Stimulated activated CD4-positive, alpha-beta T cell treated with anti-CD3 and anti-CD28 coated beads, Interleukin-1b, Interleukin-23, amount 100 ng/mL, for 1 hour (primary cell): ENCODE measurements at places on chromosomes 4 and X.

DNA sequence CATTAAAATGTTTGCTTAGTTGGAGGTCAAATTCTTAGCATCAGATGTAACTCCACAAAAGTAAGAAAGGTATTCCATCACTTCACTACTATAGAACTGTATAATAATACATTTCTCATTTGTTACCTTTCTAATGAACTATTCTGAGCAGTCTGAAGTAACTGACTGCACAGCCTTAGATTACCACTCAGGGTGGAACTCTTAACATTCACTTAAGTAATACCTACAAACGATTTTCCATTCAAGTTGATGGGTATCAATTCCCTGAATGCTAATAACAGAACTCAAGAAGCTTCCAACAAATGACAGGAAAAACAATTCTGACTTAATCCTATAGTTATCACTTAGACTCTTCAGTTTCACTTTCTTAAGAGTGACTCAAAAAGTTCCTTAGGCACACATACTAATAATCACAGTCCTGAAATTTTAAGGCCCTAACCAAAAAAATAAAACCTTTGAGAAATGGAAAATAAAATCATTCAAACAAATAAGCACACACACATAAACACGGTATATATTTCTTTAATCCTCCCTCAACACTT lies 20.9 kb downstream of the HNRNPD start:
- no peak for DNase-seq

GRCh38 chrX:124433186-124433585 lies 86.8 kb downstream of the SH2D1A start:
- no peak for DNase-seq

GRCh38 chrX:1500701-1501624 lies 36.0 kb downstream of the P2RY8 start:
- DNase-seq, result no peak

GRCh38 chrX:95332530-95332929 lies 1352.1 kb upstream of the DIAPH2 start:
- DNase-seq, result no peak

DNA sequence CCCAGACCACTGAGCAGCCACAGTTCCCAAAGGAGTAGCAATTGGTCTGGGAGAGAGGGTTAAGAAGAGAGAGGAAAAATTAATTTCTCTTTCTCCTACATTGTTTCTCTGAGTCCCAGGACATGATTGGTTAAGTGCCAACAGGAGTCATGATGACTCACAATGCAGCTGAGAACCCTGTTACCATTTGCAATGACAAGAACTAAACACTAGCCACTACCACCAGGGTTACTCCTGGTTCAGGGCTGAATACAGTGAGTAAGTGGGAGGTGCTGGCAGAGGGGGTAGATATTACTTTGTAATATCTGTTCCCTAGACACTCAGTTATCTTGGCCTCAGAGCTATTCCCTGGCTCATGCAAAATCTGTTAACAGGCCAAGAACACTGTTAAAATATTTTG lies 18.0 kb downstream of the ETDC start:
- no peak for DNase-seq

DNA sequence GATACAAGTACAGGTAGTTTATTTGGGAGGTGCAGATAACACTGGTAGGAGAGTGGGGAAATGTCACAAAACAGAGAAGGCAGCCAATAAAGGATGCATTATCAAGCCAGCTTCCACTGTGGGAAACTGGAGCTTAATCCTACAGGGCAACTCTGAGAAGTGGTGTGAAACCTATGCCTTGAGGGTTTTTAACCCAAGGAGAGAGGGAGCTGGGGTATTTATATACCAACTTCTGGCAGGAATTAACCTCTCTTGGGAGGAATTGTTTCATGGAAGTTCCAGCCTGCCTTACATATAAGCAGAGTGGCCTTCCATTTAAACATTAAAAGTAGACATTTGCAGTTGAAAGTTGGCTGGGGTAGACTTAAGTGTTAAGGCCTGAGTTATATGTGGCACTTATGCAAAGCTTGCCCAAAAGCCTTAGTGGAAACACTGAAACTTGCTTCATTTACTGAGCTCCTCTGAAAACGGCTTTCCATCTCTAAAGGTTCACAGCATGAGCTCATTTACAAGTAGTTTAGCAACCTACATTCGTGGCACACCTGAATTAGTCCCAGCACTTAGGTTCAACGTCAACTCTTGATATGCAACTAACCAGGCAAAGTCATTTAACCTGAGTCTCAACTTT lies 19.2 kb downstream of the MAGEB17 start:
- DNase-seq, result no peak

DNA sequence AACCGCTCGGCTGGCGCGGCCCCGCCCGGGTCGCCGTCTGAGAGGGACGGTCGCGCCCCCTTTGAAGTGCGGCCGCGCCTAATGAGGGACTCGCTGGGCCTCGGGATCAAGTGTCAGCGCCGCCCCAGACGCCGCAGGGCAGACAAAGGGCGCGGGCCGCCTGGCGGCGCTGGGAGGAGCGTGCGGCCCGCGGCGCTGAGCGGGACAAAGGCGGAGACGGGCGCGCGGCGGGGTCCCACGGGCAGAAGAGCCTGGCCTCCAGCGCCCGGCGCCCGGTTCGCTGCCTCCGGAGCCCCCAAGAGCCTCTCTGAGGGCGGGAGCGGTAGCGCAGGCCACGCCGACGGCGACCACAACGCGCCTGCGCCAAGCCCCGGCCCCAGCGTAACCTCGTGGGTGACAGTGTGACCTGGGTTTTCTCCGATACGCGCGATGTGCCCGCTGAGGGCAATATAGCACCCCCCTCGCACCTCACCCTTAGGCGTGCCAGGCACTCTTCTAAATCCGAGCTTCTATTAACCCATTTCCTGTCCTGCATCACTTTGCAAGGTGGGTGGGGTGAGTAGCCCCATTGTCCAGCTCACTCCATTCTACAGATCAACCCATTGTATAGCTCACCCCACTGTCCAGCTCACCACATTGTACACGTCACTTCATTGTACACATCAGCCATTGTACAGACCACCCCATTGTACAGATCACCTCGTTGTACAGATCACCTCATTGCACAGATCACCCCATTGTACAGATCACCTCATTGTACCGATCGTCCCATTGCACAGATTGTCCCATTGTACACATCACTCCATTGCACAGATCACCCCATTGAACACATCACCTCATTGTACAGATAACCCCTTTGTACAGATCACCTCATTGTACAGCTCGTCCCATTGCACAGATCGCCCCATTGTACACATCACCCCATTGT lies 33.7 kb upstream of the STX18 start:
- DNase-seq, result peak; percentile 17

GRCh38 chr4:40511036-40511614 lies 118.5 kb downstream of the RBM47 start:
- no peak for DNase-seq

DNA sequence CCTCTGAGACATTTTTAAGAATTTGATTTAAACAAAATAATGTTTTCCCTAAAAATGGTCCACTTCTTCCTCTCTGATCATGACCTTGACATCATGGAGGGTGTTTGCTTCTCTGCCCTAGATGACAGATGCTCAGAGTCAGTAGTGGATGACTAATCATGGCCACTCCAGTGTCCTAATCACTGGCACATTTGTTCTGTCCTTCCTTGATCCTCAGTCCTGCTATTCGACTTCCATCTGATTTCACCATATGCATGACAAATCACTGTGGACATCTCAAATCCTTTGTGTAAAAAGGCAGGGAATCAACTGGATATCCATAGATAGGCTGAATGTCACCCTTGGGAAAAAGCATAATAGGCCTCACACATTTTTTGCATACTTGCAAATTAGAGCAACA lies 9.0 kb downstream of the CRMP1 start:
- no peak for DNase-seq

- DNase-seq, result no peak
Observed at GRCh38 chr4:4752025-4752424, 107.4 kb upstream of the MSX1 start.
